ENCODE measurements at places on chromosomes 4 and X.

GRCh38 chr4:123361195-123361861 lies 35.3 kb upstream of the SPRY1 start:
- DNase-seq: peak; percentile 18

DNA sequence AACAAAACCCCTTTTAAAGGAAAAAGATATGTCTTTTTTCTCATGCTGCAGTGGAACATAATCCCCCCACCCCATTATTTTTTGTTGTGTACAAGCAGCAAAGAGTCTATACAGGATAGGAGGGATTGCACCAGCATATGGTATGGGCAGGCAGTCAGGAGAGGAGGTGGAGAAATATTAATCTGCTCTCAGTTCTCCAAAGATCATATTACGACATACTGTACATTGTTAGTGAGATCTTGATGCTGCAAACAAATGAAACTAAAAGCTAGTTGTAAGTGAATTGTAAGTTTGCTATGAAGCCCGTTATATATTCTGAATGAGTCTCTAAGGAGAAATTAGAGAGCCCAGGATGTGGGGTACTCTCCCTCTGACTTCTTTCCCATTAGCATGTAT lies 75.3 kb downstream of the RAPGEF2 start:
- DNase-seq: peak; percentile 84

GRCh38 chrX:24339911-24340310 lies 20.5 kb upstream of the SUPT20HL1 start:
- DNase-seq: no peak

DNA sequence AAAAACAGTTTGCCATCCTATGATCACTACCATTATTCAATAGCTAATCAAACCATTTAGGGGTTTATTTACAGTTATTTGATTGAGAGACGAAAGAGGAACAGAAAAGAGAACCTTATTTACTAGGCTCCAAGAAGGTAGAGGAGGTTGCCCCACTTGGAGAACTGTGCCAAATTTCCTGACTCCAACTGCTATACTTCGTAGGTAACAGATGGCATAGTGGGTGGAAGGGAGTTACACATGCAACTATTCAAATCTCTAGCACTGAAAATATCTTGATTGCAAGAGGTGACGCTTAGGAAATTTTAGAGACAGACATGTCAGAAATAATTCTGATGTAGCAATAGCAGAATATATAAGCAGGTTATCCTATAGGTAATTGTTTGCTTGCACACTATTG lies 38.0 kb upstream of the TMPRSS11F start:
- no peak for DNase-seq

- no peak for DNase-seq
Measured at GRCh38 chrX:8632924-8633323, 99.0 kb downstream of the ANOS1 start.

DNA sequence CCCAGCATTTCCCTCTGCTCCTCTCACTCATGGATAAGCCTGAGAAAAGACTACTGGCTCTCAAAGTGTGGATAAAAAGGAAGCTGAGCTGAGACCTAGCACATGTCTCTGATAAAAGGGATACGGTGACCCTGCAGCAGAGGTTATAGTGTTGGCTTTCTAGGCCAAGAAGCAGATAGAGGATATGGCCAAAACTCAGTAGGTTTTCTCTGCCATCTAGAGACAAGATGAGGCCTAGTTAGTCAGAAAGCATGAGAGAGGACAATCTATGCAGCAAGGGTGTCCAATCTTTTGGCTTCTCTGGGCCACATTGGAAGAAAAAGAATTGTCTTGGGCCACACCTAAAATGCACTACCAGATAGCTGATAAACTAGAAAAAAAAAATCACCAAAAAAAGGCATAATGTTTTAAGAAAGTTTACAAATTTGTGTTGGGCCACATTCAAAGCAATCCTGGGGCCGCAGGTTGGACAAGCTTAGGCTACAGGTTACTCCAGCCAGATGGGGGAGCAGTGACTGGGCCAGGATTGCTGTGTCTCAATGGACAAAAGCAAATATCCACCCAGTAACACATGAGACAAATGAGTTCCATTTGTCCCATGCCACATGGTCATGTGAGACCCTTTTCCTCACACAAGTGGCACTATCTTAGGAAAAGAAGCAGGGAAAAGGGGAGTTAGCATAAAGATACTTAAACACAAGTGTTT lies 411.4 kb downstream of the INPP4B start:
- DNase-seq: no peak

DNA sequence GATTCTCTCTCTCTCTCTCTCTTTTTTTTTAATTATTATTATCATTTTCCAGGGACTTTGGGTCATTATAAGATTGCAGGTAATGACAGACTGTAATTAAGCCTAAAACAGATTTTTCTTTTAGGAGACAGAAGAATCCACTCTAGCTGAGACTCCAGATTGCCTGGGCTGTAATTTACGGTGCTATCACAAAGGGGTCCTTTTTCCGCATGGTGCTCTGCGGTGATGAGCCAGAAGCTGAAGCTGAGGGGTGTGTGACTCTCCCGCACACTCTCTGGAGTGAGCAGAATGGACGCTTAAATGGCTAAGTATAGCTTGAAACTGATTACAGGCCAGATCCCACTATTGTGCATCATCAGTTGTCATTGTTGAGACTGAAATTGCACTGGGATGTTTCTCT lies 50.0 kb downstream of the LGI2 start:
- no peak for DNase-seq

DNA sequence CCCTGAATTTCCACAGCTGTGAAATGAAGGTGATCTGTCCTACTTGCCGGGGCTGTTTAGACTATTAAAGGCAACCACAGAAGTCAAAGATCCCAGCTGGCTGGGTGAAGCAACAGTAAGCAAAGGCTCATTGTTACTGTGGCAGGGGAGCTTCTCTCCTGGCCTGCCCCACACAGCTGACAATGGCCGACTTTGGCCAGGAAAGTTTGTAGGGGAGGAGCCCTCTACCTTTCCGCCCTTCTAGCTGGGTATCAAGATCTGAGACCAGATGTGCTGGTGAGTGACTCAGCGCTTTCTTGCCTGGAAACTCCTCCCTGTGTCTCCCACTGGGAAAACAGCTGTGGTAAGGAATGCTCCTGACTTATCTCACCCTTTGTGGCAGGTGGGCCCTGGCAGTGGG lies 21.1 kb downstream of the RASSF6 start:
- no peak for DNase-seq

DNA sequence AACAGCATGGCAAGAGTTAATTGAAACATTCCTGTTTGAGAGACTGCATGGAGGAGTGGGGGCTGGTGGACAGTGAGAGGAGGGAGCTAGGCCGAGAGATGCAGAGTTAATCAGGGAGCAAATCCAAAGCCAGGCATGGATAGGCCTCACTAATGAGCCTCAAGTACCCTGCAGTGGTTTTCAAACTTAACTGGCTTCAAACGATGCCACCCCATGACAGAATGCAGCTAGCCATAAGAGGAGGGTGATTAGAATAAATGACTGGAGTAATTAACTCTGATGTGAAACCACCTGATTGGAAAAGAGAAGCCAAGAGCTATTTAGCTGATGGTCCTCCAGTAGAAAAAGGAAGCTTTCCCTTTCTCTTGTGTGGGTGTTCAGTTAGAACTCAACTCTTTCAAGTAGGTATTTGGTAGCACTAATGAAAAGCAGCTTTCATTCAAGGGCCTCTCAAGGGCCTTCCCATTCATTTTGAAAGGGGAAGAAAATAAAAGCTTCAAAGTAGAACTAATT lies 215.4 kb upstream of the MAB21L2 start:
- no peak for DNase-seq

GRCh38 chrX:111868726-111869638 lies 7.0 kb upstream of the TRPC5OS start:
- DNase-seq: peak; percentile 4

- DNase-seq: no peak
Measured at GRCh38 chr4:14827111-14827510, 175.2 kb upstream of the CPEB2 start.

DNA sequence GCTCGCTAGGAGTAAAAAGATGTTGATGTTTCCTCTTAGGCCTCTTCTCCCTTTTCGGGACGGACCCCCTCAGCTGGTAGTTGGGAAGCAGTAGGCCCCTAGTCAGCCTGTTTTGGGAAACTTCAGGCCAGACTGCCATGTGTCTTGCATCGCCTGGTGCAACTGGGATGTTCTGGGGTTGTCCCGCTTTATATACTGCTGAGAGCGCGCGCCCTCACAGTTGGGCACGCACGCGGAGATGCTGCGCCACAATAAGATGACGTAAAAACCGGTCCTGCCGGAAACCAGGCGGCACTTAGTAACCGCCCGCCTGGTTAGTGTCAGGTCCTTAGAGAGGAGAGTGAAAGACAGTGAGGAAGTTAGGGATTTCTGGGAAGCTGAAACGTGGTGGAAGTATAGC lies 231.3 kb upstream of the CT83 start:
- no peak for DNase-seq

- no peak for DNase-seq
Measured at GRCh38 chr4:7242766-7243165, 50.4 kb downstream of the SORCS2 start.

DNA sequence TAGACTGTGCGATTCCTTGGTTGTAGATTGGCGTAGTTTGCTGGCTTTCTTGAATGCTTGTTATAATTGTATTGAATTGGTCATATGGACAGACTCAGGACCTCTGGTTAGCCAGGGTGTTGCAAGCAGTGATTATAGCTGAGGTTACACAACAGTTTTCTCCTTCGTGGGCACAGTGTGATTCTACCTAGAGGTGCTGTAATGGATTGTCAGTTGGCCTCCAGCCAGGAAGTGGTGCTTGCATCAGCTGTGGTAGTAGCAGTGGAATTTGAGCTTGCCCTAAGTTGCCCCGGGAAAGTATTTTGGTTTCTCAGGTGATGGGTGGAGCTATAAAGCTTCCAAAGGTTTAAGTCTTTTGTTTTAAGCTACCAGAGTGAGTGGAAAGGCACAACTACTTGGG lies 23.1 kb upstream of the GABRG1 start:
- DNase-seq: no peak

DNA sequence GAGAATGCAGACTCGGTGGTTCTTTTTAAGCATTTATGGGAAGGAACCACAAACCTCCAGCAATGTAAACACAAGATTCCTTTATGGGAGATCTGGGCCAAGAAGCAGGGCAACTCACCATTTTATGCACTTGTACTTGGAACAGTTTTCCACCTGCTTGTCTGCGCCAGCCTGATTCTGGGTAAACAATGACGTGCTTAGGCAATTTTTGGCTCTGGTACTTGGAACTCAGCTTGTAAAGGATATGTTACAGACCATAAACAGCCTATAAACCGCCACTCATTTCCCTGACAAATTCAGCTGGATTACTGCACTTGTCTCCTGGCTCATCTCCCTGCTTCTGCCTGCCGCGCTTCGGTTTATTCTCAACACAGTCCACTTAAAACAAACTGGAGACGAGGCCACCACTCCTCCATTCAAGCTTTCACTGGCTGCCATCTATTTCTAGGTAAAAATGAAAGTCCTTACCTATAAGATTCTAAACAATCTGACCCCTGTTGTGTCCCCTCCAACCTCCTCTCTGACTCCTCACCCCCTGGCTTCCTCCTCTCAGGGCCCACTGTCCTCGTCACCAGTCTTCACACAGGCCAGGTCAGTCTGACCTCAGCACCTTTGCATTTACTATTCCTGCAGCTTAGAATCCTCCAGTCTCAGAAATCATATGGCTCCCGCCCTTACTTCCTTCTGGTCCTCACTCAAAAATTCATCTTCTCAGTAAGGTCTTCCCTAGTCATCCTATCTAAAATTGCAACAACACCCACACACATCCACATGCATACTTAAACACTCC lies 205.9 kb upstream of the GALNT7 start:
- DNase-seq: no peak

- DNase-seq: peak; percentile 85
Measured at GRCh38 chr4:2243681-2244380, 1.9 kb upstream of the HAUS3 start.

- no peak for DNase-seq
Measured at GRCh38 chrX:37872303-37872655, 24.9 kb upstream of the DYNLT3 start.

- no peak for DNase-seq
Measured at GRCh38 chrX:115564243-115564642, 3.3 kb downstream of the PLS3 start.

- DNase-seq: no peak
Measured at GRCh38 chr4:98110929-98111328, 32.3 kb downstream of the STPG2 start.

- DNase-seq: peak; percentile 10
Measured at GRCh38 chrX:13899607-13900006, 82.7 kb upstream of the GPM6B start.

- no peak for DNase-seq
Measured at GRCh38 chrX:149984411-149984810, 46.1 kb upstream of the EOLA2 start.

DNA sequence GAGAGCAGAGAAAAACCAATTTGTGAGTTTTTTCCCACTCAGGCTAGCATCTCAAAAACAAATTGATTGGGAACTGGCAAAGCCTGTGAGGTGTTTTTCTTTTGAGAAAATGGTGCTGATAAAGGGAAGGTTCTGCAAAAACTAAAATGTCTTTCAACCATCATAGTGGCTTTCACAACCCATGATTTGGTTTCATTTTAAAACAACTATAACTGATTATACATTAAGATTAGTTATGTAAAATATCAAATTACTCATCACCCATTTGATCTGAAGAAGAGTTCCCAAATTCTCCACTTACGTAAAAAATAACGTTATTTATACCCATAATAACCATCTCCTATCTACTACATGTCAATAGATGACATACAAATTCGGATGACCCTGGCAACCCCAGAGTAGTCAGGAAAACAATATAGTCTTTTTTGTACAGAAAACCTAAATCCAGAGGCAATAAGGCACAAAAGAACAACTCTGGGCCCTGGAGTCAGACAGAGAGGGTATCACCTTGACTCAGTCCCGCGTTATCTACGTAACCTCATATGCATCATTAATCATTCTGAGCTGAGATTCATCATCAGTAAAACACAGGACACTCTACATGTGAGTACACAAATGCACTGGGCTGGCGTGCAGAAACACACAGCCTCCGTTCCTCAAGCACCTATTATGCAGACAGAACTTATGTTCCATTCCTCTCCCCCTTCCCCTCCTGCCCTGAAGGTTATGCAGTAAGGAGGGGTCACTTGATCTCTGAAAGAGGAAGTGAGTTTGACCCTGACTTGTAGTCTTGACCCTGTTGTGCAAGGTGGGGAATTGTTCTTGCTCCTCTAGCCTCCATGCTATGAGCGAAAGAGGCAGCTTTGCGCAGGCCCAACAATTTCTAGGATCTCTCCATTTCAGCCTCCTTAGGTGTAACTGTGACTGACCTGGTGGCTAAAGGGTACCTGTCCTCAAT lies 82.2 kb downstream of the SLC9A7 start:
- peak; percentile 46 for DNase-seq
